ENCODE measurements at places on chromosomes 1 and 21.

DNA sequence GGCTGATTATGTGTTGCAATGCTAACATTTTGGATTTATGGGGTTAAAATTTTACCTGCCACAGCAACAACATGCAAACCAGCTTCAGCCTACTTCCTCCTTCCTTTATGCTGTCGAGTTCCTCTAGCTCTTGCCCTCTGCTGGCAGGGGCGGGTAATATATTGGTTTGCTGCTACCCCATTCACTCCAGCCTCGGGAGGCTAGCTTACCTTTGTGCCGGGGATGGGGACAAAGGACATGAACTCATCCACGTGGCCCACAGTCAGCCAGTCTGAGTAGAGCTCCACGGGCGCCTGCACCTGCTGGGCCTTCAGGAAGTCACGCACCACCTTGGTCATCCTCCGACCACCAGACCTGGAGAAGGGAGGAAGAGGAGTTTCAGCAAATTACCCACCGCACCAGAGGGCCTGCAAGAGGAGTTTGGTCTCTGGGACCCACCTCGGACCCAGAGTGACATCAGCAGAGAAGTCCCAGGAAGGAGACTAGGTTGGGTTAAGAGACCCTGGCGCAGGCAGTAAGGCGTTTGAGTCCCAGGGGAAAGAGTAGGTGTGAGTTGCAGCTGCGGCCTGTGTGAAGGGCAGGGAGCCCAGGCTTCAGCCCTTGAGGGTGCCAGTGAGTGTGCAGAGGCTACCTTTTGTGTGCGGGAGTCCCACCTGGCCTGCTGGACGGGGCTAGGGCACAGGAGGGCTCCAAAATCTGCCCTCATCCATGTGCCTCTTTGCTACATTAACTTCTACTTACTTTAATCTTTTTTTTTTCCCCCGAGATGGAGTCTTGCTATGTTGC, 21.8 kb upstream of the SDHB start:
- peak; percentile 66 for DNase-seq

DNA sequence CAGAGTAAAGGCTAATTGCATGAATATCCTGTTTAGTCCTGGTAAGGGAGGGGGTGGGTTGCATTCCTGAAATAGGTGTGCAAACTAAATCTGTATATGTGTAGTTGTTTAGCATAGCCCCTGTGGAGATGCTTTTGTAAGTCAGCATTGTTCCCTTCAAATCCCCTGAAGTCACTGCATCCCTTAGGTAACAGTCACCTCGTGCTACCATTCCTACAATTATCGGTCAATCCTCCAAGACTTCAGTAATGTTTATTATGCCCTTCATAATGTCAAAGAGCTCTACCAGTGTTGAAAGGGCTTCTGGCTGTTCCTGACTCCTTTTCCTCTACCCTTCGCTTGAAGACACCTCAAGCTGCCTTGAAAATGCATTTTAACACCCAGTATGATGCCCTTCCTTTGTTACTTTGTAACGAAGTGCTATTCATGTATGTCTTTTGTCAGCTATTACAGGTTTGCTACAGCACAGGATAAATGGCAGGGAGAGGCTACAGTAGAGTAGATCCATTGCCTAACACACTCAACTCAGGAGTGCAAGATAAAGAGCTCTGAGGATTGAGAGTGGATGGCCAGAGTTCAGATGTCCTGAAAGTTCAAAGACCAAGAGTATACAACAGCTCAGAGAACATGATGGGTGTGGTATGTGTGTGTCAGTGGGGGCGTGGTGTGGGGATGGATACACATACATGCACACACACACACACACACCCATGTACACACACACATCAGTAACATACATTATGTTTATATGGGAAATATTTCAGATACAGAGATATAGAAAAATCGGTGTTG, 27.4 kb upstream of the FOXD3 start:
- DNase-seq, result no peak

GRCh38 chr1:163771637-163772036, 449.9 kb downstream of the NUF2 start:
- DNase-seq, result no peak

DNA sequence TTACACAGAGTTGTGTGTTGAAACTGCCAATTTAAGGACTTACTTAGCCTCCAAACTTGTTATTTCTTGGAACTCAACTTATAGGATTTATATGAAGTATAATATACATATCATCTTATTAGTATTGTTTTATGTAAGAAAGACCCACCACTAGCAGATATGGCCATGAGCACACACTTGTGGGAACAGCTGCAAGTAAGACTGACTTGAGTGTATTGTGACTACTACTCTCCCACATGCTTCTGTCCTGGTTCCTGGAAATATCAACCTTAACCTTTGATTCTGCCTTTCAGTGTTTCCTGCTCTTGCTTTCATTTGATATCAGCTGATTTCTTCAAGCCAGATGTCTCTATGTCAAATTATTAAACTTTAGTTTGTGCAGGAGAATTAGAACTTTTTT, 175.3 kb downstream of the MAGI3 start:
- DNase-seq, result no peak

- no peak for DNase-seq
Observed at GRCh38 chr1:206568779-206569352, 43.4 kb downstream of the EIF2D start.

DNA sequence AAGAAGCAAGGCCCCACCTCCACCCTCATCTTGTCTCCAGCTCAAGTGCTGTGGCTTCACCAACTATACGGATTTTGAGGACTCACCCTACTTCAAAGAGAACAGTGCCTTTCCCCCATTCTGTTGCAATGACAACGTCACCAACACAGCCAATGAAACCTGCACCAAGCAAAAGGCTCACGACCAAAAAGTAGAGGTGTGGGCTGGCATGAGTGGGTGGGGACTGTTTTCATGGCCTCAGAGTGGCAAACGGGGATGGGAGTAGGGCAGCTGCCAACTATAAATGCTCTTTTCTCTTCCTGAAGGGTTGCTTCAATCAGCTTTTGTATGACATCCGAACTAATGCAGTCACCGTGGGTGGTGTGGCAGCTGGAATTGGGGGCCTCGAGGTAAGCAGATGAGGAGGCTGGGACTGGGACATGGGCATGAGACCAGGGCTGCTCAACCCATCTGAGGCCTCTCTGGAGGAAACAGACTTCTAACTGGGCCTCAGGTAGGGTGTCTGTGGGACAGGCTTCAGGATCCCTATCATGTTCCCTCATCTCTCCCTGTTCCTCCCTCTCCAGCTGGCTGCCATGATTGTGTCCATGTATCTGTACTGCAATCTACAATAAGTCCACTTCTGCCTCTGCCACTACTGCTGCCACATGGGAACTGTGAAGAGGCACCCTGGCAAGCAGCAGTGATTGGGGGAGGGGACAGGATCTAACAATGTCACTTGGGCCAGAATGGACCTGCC, 8.8 kb upstream of the P3R3URF start:
- no peak for DNase-seq

- DNase-seq, result no peak
Observed at GRCh38 chr1:170284951-170285350, 139.2 kb downstream of the NTMT2 start.

DNA sequence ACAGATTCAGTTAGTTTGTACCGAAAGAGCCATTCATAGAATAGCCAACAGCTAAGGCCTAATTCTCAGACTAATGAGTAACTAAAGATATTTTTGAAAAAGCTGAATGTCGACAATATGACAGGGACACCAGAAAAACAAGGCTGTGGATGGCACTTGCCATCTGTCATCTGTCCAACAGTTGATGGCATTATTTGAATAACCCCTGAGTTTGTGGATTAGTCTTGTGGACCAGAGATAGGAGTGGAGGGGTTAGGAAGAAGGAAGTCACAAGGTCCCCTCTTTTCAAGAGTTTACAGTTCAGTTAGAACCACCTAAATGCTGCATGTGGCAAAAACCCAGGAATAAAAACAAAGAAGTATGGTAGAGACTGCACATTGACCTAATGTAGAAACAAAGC, 356.5 kb upstream of the DUSP10 start:
- no peak for DNase-seq

DNA sequence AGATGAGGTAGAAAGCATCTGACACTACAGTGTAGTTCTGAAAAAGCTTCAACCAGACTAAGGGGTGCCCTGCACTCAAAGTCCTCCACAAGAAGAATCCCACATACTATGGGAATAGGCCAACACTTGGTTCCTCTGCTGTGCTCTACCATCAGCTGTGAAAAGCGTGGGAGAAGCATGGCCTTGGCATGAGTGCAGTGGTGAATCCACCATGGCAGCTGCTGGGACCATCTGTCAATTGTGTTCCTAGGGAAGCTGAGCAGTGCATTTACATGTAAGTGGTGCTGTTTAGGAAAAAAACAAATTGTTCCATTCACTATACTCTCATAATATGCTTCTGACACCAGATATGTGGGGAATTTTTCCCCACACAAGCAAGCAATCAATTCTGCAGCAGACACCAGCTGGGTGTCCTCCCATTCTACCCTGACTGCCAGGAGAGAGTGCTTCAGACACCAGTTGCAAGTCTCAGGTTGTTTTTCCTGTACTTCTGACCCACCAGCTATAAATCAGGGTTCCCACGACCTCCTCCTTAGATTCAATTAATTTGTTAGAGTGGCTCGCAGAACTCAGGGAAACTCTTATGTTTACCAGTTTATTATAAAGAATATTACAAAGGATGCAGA, 230.8 kb upstream of the CHRM3 start:
- DNase-seq, result no peak

GRCh38 chr1:82901561-82901960, 1097.4 kb downstream of the TTLL7 start:
- DNase-seq, result no peak

- DNase-seq, result no peak
Observed at GRCh38 chr1:44168520-44169098, 27.2 kb upstream of the KLF18 start.

- DNase-seq, result no peak
Observed at GRCh38 chr1:29757866-29758780, 521.8 kb downstream of the PTPRU start.

GRCh38 chr1:13783551-13783950, 83.6 kb downstream of the PRDM2 start:
- DNase-seq, result no peak

GRCh38 chr21:27021046-27021445, 54.2 kb upstream of the ADAMTS5 start:
- DNase-seq, result no peak

GRCh38 chr1:41626616-41627375, 142.3 kb upstream of the EDN2 start:
- no peak for DNase-seq

- no peak for DNase-seq
Observed at GRCh38 chr1:189150624-189151023, 1327.0 kb downstream of the BRINP3 start.

- no peak for DNase-seq
Observed at GRCh38 chr1:246530482-246530881, 23.4 kb upstream of the SMYD3 start.

DNA sequence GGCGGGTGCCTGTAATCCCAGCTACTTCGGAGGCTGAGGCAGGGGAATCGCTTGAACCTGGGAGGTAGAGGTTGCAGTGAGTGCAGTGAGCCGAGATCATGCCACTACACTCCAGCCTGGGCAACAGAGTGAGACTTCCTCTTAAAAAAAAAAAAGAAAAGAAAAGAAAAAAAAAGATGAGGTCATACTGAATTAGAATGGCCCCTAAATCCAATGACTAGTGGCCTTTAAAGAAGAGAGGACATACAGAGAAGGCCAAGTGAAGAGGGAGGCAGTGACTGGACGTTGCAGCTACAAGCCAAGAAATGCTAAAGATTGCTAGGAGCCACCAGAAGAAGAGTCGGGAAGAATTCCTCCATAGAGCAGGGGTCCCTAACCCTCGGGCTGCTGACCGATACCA, 76.9 kb upstream of the TIAM1 start:
- DNase-seq, result no peak

DNA sequence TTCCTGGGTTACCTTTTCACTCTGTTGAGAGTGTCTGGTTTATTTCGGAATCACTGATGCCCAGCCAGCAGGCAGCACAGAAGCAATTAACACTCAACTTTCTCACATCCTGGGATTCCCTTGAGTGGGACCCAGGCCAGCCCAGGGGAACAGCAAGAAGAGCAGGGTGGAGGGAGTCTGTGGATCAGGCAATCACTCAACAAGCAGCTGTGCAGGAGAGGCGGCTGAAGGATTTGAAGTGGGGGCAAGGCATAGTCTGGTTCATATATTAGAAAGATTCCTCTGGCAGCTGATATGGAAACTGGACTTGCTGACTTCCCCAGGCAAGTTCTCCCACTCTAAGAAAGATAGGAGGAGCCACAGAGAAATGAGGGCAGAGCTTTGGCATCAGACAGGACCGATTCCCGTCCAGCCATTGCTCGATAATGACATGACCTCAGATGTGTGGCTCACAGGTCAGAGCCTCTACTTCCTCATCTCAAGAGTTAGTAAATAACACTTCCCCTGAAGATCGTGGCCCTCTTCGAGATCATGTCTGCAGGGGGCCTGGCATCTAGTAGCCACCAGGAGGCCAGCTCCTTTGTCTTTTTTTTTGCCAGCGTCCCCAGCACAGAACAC, 12.4 kb downstream of the EPHA8 start:
- DNase-seq, result no peak

DNA sequence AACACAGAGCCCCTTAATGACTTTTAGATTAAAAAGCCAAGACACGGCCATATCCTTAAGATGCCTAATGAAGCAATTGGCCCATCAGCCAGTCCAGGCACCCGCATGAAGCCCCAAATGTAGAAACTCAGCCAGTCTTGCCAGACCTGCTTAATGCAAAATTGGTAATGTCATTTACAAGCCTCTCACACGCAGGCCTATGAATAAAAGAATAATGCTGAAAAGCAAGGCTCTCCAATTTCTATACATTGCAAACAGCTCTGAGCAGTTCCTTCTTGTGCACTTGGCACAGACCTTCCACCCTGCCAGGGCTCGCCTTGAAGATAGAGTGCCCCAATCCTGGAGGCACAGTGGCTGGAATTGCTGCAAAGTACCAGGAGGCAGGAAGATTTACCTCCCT, 498.9 kb downstream of the NPHP4 start:
- no peak for DNase-seq

GRCh38 chr1:176996456-176997090, 167.9 kb downstream of the ASTN1 start:
- no peak for DNase-seq

DNA sequence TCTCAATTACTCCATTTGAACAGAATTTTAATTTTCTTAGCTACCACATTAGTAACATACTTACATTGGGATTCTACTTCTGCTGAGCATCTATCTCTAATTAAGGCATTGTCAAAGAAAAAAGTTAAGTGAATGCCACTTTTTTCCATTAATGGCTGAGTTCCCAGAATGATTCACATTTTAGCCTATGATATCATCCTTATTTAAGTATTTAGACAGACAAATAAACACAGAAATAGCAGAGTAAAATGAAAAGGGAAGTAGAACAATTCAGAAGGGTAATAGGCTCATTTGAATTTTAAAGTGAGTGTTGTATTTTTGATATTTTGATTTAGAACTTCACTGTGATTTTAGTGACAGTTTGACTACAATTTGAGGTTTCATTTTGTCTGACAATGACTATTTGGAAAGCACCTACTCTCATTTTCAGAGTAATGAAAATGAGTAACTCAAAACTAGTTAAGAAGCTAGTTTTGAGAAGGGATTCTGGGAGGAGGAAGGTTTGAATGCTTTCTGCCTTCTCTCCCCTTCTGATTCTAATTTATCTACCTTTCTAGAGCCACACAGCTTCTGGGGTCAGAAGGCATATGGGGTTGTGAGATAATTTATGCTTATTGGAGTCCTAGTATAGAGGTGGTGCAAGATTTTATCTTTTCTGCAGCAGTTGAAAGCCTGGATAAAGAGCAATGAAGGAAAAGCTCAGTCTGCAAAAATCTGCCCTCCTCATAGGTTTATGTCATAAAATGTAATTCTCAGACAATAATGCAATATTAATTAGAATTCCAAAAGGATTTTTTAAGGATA, 15.5 kb downstream of the LYPLAL1 start:
- DNase-seq, result peak; percentile 39

GRCh38 chr1:228059634-228060457, 22.7 kb upstream of the ARF1 start:
- peak; percentile 64 for DNase-seq

All from GM13977 (cell line).